ENCODE measurements at places on chromosomes 16 and 17.
A peak's percentile ranks its signal among the peaks of the same experiment; 100 is the strongest.

- DNase-seq = no peak
These were observed 1.1 kb downstream of the CD300H start for GRCh38 chr17:74566132-74566753.

DNA sequence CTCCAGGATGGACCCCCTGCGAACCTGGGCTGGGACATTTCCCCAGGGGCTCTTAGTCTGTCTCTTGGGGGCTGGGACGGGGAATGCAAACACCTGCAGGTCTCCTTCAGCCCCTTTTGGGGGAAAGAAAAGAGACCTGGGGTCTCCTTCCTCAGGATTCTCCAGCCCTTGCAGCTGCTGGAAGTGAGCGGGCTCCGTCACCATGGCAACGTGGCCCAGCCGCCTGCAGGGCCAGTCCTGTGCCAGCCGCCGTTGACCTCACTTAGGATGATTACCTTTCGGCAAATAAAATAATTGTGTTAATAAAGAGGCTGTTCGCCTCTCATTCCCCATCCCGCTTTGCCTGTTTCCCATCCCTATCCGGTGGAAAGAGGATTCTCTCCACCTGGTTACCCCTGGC, 25.7 kb downstream of the MRM1 start:
- DNase-seq = no peak

- no peak for DNase-seq
These were observed 75.4 kb downstream of the LITAF start for GRCh38 chr16:11511328-11511727.

DNA sequence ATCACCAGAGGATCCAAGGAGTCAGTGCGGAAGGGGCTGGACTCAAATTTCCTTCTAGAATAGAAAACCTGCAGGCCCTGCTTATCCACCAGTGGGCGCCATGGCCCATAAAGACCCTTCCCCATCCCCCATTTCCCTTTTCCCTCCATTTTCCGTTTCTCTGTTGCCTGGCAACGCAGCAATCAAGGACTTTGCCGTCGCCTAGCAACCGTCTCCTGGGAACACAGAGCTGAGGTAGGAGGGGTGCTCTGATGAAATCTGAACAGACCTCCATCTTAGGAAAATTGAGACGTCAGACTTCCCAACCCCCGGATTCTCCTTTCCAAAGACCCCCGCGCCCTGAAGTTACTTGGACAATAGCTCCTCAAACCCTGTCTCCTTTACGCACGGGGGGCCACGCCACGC, 5.7 kb downstream of the DLG4 start:
- peak; percentile 94 for DNase-seq

GRCh38 chr17:47221154-47221553, 12.0 kb downstream of the MYL4 start:
- DNase-seq = no peak

GRCh38 chr16:15790458-15790857, 66.4 kb downstream of the MYH11 start:
- no peak for DNase-seq

DNA sequence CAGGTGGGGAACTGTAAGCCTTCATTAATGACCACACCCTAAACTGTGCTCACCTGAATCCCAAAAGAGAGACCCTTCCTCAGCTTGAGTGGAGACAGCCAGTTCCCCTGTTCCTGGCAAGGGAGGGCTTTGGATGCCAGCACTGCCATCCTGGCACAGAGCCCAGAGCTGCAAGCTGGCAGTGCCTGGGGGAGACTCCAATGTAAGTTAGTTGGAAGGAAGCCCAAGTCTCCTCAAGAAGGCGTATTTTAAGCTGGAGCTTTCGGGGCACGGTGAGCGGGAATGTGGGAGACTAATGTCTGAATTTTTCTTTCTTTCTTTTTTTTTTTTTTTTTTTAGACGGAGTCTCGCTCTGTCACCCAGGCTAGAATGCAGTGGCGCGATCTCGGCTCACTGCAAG, 4.7 kb downstream of the CDC42EP4 start:
- DNase-seq = peak; percentile 71

- DNase-seq = no peak
These were observed 13.1 kb upstream of the LPCAT2 start for GRCh38 chr16:55495616-55496289.

DNA sequence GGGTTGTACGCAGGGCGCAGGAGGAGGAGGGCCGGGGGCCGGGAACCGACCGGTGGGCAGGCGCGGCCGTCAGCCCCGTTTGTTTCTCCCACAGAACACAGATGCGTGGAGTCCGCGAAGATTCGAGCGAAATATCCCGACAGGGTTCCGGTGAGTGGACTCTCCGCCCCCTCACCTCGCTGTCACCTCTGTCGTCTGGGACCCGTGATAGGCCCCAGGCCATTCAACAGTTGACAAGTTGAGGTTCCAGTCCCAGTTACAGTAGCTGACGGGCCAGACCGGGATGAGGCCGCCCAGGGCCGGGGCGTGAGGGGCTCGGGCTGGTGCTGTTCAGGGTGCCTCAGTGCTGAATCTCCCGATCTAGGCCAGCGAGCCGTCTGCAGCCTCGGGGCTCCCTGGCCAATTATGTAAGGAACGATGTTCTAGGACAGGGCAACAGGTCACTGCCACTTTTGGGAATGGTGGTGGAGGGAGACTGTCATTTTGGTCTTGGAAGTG, 628 bp downstream of the GABARAPL2 start:
- DNase-seq = no peak

DNA sequence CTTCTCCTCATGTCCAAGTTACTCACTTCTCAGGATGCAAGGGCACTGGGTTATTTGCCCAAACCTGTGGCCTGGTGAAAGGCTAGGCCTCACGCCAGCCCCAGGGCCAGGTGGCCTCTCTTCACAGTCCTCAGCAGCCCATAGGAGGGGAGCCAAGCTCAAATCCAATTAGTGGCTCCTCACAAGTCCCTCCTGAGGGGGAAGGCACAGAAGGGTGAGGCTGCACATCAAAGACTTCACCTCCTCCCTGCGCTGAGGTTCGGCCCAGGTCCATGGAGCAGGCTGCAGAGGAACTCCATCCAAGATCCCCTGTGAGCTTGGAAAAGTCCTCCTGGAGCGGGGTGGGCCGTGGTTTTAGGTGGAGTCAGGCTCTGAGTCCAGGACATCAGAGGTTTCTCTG, 320.0 kb downstream of the FOXL1 start:
- DNase-seq = no peak

All from NCI-H446 (cell line).